Hematopoietic multipotent progenitor cell treated with erythropoietin and hydrocortisone succinate and interleukin-3 and kit ligand, for 15 days (in vitro differentiated cells): ENCODE measurements at places on chromosomes 3 and 15.

- no peak for DNase-seq
Observed at GRCh38 chr3:155331078-155331477, 37.6 kb upstream of the STRIT1 start.

- no peak for DNase-seq
Observed at GRCh38 chr3:15486979-15487378, 34.5 kb downstream of the COLQ start.

- no peak for DNase-seq
Observed at GRCh38 chr3:98886525-98886924, 15.0 kb downstream of the DCBLD2 start.

GRCh38 chr3:99808163-99808794, 9.4 kb upstream of the CMSS1 start:
- peak; percentile 56 for DNase-seq

DNA sequence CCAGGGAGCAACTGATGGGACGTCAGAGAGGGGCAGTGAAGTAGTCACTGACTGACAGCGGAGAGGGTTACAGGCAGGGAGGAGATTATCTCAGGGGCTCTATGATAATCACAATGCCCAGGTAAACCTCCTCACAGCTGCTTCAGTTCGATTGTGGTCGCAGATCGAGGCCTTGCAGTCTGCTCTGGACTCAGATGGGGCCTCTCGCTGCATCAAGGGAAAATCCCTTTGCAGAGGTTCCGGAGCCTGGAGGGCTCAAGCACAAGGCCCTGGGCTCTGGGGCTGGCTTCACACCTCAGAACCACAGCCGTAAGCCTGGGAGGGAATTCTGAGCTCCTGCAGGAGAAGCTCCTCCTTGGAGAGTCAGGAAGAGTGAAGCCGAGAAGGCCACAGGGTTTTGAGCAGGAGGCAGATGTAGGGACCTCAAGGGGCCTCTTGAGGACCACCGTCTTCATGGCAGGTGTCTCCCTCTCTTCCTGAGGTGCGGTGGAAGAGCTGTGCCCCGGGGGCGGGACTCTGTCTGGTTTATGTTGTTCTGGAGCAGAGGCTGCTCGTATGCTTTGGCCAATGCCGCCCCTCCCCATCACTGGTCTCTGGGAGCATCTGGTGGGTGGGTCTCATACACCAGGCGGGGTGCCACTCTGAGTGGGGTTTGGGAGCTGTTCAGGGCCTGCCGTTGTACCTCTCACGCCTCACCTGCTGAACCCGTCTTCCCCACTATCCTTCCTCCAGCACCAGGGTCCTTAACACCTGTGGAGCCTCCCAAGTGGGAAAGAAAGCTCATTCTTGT, 19.5 kb upstream of the SNRPA1 start:
- DNase-seq = no peak

DNA sequence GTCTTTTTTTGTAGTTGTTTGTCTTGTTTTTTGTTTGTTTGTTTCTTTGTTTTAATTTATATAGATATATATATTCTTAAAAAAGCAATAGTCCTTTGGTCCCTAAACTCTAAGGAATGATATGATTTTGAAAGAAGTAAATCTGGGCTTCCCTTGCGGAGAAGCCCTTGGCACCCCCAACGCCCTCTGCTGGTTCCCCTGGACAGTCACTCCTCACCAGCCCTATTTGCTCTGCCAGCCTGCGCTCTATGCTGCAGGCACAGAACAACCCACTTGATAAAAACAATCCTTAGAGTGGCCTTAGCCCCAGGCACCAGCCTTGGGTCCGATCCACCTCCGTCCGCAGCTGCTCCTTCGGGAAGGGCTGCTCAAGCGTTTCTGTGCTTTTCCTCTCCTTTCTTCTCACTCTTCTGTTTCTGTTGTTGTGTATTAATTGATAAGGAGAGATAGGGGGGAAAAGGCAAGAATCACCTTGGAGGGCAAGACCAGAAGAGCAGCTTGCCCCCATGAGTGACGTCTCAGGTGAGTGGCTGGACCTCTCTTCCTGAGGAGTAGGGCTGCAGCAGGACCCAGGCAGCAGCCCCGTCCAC, 13.7 kb upstream of the PARP6 start:
- peak; percentile 7 for DNase-seq

DNA sequence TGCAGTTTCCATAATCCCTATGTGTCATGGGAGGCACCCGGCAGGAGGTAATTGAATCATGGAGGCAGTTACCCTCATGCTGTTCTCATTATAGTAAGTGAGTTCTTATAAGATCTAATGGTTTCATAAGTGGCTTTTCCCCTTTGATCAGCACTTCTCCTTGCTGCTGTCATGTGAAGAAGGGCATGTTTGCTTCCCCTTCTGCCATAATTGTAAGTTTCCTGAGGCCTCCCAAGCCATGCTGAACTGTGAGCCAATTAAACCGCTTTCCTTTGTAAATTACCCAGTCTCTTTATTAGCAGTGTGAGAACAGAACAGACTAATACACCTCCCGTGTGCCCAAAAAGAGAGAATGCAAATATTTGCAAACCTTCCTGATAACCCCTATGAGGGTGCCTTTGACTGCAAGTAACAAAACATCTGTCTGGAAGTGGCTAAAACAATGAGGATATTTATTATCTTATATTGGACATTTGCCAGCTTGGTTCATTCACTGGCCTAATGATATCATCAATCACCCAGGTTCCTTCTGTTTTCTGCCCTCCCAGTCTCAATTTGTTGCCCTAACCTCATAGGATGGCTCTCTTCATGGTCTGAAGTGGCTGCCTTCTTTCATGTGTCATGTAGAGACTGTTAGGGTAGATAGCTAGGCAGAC, 68.7 kb downstream of the BHLHE40 start:
- DNase-seq = no peak

DNA sequence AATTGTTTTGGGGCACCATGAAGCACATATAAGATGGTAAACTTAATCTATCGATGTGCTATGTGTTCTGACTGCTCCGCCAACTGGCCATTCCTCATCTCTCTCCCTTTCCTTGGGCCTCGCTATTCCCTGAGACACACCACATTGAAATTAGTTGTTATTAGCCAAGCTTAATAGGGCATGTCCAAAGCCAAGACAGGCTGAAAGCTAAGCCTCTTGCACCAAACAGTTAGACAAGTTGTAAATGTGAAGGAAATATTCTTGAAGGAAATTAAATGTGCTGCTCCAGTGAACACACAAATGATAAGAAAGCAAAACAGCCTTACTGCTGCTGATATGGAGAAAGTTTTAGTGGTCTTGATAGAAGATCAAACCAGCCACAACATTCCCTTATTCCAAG, 39.3 kb downstream of the C2CD4A start:
- DNase-seq = no peak

- DNase-seq = no peak
Observed at GRCh38 chr3:152151216-152151876, 117.4 kb upstream of the MBNL1 start.

GRCh38 chr3:195196266-195196665, 74.7 kb downstream of the XXYLT1 start:
- DNase-seq = no peak

- no peak for DNase-seq
Observed at GRCh38 chr15:38401106-38401505, 52.8 kb upstream of the FAM98B start.

- no peak for DNase-seq
Observed at GRCh38 chr3:111937871-111938270, 41.0 kb upstream of the ABHD10 start.

DNA sequence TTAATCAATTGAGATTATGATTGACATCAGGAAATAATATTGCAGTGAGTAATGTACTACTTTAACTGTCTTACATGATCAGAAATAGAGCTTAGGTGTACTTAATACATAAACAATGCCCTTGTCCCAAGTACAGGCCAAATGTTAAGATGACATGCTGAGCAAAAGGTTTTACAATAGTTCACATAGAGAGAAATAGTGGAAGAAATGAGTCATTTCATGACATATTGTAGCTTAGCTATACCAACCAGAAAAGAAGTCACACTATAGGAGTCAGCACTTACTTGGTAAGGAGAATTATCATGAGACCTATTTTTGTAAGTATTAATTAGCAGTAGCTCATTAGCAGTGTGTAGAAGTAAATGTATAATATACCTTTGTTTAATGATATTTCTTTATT, 96.4 kb upstream of the NANOGP8 start:
- no peak for DNase-seq

- DNase-seq = no peak
Observed at GRCh38 chr3:182139627-182140357, 428.1 kb downstream of the SOX2 start.

DNA sequence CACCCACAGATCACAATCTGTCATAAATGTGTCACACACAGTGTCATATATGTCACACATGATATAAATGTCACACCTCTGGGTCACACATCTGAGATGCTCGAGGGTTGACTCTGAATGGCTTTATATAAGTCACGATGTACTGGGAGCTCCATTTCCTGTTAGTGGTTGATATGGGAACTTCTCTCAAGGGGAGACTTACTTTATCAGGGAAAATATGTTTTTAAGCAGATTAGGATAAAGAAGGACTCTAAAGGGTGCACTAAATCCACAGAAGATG, 83.9 kb upstream of the MEF2A start:
- DNase-seq = no peak

DNA sequence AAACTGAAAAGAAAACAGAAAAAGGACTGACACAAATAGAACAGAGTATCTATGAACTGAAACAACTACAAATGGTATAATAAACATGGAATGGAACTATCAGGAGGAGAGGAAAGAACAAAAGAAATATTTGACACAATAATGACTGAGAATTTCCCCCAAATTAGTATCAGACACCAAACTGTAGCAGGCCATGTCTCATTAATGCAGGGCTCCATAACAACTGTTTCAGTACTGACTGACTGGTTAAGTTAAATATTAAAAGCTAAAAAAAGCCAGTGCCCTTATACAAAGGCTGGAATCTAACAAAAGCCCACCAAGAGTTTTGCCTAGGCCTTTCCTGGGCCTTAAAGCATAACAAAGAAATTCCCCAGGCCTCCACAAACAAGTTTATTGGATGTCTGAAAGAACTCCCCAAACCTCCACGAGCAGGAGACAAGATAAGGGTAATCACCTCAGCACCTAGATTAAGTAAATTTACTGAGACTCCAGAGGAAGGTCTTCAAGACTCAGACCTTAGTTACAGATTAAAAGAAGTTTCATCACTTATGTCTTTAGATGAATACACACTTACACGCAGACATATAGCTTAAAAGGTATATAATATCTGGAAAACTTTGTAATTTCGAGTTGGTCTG, 45.7 kb downstream of the KPNA1 start:
- DNase-seq = no peak

- DNase-seq = no peak
Observed at GRCh38 chr15:23760024-23760423, 72.9 kb upstream of the NDN start.

GRCh38 chr15:98384328-98385029, 263.9 kb upstream of the IGF1R start:
- DNase-seq = no peak

- no peak for DNase-seq
Observed at GRCh38 chr3:126098391-126098858, 14.5 kb upstream of the SLC41A3 start.

- peak; percentile 85 for DNase-seq
Observed at GRCh38 chr3:47009225-47010110, 30.0 kb downstream of the NBEAL2 start.

- DNase-seq = no peak
Observed at GRCh38 chr15:58303236-58303635, 128.6 kb upstream of the LIPC start.

DNA sequence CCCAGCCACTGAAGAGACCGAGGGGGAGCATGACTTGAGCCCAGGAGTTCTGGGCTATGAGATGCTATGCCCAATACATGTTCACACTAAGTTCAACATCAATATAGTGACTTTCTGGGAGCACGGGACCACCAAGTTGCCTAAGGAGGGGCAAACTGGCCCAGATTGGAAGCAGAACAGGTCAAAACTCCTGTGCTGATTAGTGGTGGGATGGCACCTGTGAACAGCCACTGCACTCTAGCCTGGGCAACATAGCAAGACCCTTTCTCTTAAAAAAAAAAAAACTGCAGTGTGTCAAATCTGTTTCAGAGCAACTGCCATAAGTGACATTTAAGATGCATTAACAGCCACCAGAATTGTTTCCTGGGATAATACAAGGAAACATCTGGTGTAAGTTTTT, 9.8 kb downstream of the HES1 start:
- DNase-seq = no peak

GRCh38 chr3:32280262-32280910, 41.9 kb downstream of the CMTM8 start:
- no peak for DNase-seq

- no peak for DNase-seq
Observed at GRCh38 chr3:197397838-197398237, 99.4 kb upstream of the DLG1 start.

- no peak for DNase-seq
Observed at GRCh38 chr15:46126581-46126980, 491.8 kb downstream of the SQOR start.

DNA sequence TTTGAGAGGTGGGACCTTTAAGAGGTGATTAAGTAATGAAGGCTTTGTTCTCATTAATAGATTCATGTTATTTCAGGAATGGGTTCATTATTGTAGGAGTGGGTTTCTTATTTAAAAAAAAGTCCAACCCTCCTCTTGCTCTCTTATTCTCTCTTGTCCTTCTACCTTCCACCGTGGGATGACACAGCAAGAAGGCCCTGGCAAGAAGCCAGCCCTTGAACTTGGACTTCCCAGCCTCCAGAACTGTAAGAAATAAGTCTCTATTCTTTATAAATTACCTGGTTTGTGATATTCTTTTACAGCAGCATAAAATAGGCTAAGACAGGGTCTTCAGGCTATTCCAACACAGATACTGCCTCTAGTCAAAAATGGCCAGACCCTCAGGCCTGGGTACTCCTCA, 62.2 kb downstream of the MYLK start:
- DNase-seq = no peak

DNA sequence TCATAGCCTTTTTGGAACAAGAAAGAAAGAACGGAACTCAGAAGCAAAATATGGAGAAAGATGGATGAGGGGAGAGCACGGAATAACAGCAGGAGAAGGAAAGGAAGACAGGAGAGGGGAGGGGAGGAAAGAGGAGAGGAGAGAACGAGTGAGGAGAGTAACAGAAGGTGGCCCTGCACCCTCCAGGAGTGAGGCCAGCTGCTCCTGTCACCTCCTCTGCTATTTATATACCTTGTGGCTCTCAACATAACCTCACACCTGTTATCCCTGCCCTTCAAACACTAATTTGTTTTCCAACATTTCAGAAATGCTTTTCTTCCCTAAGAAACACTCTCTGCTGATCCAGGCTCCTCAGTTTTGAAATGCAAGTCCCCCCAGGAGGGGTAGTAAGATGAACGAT, 53.4 kb upstream of the ATP2B2 start:
- no peak for DNase-seq
